Fibroblast of lung (primary cell): ENCODE measurements at places on chromosomes 7 and 10. TPM values are rescaled to one million over a fixed set of nuclear protein-coding genes. Genes with fewer than 3 reads are reported as not detected.
A peak's percentile ranks its signal among the peaks of the same experiment; 100 is the strongest.

- no peak for DNase-seq
Measured at GRCh38 chr10:102195296-102195870, 30.7 kb upstream of the ELOVL3 start.

ZNF853 gene
- 0.66 and 4.4 TPM in 2 replicates for total RNA-seq

CPA1 gene
- under 0.01 TPM in 1 of 2 replicates, not detected in the other for total RNA-seq

- DNase-seq, result no peak
Measured at GRCh38 chr10:46297406-46298204, 10.8 kb downstream of the ANTXRL start.

DNA sequence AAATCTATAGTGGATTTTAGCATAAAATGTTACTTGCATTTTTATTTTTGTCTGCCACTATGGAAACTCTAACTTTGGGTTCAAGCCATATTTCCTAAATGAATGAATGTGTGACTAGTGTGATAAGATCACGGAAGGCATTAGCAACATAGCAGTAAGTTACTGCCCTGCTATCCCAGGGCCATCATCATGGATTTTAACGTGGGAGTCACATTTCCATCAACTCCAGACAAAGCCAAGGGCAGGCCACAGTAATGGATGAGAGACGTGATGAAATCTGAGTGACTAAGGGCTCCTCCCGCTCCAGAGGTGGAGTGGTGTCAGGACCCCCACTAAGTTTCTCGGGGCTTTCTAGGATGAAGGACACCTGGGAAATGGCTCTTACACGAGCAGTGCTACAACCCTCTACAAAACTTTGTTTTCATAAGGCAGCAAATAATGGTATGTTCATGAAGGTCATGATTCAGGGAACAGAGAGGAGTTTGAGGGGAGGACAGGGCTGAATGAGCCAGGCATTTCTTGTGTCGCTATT lies 34.3 kb downstream of the C10orf120 start:
- DNase-seq, result no peak

GRCh38 chr10:71641986-71642385 lies 77.6 kb downstream of the C10orf105 start:
- no peak for DNase-seq

MICALL2 gene
- 48.0 and 60.1 TPM in 2 replicates for total RNA-seq

HOXA2 gene
- total RNA-seq, result 1.0 and 1.3 TPM in 2 replicates

DNA sequence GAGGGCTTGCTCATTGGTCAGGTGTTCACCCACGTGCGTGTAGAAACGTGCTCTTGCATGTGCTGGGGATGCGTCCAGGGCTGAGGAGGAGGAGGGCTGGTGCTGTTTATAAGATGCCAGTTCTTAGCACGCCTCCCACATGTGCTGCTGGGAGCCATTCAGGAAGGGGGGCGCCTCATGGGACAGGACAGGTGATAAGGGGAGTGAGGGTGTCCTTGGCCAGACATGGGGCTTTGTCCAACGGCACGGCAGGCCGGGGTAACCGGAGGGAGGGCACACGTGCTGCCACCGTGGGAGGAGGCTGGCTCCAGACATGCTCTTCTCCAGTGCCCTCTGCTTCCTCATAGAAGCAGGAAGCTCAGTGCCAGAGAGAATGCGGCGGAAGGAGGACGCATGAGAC lies 150.0 kb downstream of the ZMYND11 start:
- no peak for DNase-seq

GRCh38 chr7:100763556-100764140 lies 30.3 kb downstream of the ZAN start:
- no peak for DNase-seq

SHTN1 gene
- total RNA-seq, result 0.26 and 0.33 TPM in 2 replicates

AGAP5 gene
- 1.8 and 3.1 TPM in 2 replicates for total RNA-seq

GRCh38 chr10:131891196-131891928 lies 9.4 kb upstream of the PPP2R2D start:
- DNase-seq, result no peak

GRCh38 chr10:54363390-54363789 lies 437.6 kb downstream of the PCDH15 start:
- DNase-seq, result no peak

DENND2A gene
- total RNA-seq, result 39.0 and 40.8 TPM in 2 replicates

DNA sequence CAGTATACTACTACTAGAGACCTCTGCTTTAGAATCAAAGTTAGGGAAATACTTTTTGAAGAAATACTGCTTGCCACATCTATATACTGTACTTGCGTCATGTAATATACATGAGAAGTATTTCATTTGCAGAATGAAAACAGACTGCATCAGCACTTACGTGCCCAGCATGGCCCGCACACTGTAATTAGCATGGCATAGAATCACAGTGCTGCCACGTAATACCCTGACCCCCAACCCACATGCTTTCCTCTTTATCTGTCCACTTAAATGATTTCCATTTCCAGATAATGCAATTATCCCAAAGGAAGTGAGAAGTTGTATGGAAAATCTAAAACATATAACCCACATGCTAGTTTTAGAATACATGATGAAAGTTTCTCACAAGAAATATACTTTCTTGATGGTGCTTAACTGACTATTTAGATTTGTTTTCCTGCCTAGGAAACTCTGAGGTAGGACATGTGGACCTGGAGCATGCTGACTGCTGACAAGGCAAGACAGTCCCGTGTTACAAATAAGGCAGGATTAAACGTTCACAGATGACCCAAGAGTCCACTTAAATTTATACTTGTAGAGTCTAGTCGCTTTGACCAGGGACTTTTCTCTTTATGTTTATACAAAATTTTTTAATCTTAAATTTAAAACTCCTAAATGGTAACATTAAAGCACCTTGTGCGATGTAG lies 12.6 kb downstream of the USP6NL start:
- no peak for DNase-seq

DNA sequence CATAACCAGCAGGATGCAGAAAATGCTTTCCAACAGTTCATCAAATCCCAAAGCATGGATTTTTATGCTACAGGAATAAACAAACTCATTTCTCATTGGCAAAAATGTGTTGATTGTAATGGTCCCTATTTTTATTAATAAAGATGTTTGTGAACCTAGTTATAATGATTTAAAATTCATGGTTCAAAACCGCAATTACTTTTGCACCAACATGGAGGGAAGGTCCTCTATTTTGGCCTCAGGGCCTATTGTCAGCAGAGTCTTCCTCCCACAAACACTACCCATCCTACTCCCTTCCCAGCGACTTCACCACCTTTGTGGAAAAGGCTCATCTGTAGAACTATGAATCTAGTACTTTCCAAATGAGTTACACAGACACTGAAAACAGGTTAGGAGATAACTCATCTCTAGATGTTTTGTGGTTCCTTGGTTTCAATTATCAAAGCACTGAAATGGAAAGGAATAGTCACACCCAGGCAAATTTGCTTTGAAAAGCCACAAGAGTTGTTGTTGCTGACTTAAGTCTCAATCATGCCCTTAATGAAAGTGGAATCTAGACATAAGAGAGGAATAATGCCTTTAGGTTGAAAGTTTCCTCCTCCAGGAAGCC lies 59.4 kb upstream of the FRMD4A start:
- no peak for DNase-seq

MYPN gene
- total RNA-seq, result under 0.01 and 1.2 TPM in 2 replicates

CTNNA3 gene
- total RNA-seq, result under 0.01 TPM in 1 of 2 replicates, not detected in the other

CRPPA gene
- 1.0 and 1.5 TPM in 2 replicates for total RNA-seq

DNA sequence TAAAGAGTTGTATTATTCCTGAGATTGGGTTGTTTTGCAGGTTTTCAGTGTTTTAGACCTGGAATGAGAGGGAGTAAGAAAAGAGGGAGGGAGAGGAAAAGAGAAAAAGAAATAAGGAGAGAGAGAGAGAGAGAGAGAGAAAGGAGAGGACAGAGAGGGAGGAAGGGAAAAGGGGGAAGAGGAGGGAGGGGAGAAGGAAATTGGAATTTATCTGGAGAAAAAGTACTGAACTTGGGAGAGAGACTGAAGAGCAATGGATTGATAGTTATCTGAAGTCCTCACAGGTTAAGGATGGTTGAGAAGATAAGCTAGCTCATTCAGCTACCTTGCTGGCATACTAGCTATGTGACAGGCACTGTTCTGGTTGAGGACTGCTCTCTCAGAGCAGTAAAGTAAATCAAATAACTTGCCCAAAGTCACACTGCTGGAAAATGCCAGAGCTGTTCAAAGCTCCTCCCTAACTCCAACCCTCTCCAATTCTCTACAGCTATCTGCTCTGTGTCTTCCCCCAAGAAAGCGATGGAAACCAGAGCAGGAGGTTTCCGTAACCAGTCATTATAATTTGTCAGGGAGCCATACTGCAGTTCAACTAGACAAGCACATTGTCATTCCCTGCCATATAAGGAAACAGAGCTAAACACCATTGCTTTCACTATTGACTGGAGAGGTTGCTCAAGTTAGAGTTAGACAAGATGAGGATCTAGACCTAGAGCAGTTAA lies 10.7 kb downstream of the CALD1 start:
- peak; percentile 85 for DNase-seq

GRCh38 chr10:48923748-48924147 lies 15.9 kb downstream of the LRRC18 start:
- DNase-seq, result no peak

DNA sequence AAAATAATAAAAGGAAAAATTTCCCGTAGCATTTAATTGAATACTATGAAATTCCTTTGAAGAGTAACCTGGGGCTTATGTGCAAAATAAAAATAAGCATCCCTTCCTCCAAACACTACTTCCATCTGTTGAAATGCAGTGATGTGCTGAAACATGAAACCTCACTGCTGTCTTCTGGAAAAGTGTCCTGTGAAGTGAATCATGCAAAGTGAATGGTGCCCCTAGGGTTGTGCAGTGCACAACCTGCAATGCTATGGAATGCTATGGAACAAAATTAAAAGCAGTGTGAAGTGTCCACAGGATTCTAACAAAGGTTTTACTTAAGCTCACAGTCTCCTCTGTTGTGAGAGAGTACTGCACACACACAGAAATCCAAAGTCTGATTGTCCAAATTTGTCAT lies 480.9 kb downstream of the ETV1 start:
- DNase-seq, result peak; percentile 22

- DNase-seq, result no peak
Measured at GRCh38 chr7:88969167-88969566, 173.6 kb upstream of the TEX47 start.

TMEM236 gene
- total RNA-seq, result under 0.01 and 0.17 TPM in 2 replicates

GRCh38 chr7:8060241-8060640 lies 91.6 kb downstream of the GLCCI1 start:
- no peak for DNase-seq

GRCh38 chr7:100865938-100866728 lies 1.1 kb upstream of the TRIP6 start:
- peak; percentile 36 for DNase-seq
